ENCODE measurements at places on chromosomes 3 and 15.

- DNase-seq = no peak
Observed at GRCh38 chr15:83323296-83323711, 38.8 kb upstream of the BNC1 start.

- DNase-seq = peak; percentile 2
Observed at GRCh38 chr3:149382518-149382917, 5.1 kb upstream of the TM4SF1 start.

- no peak for DNase-seq
Observed at GRCh38 chr3:15007681-15008141, 57.4 kb downstream of the MRPS25 start.

DNA sequence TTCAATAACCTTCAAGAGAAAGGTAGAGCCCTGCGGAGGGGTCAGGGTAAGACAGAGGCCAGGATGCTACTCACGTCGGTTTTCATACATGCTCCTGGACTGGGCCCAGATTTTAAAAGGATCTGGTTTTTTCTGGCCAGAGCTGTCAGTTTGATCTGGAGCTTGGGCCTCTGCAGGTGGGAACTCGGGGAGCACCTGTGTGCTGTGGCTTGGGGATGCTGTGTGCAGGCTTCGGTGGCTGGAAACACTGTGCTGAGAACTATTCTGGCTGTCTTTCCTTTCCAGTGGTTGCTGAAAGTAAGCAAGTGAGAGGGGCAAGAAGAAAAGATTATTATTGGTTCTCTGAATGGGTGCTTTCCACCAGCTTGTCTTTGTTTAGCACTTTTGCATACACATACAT is 647.6 kb downstream of the MAGI1 start:
- DNase-seq = no peak

DNA sequence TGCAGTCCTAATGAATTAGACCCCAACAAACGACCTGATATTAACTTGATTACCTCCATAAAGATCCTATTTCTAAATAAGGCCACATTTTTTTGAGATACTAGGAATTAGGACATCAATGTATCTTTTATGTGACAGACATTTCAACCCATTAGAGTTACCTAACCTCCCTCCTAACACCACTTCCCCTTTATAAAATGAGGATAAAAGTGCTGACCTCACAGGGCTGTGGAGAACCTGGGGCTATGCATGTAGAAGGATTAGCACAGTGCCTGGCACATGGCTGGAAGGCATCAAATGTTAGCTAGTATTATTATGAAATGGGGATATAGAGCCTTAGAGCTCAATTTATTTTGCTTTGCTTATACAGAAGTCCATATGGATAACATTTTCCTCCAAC is 53.5 kb upstream of the LRRN1 start:
- DNase-seq = no peak

GRCh38 chr3:50172626-50173220 is 17.6 kb downstream of the SEMA3F start:
- DNase-seq = no peak
